ENCODE measurements at places on chromosomes 12 and 14.

GRCh38 chr14:68796418-68797101 lies 3.7 kb upstream of the ZFP36L1 start:
- DNase-seq: no peak

- DNase-seq: peak; percentile 27
Observed at GRCh38 chr12:117587631-117588287, 226.3 kb upstream of the NOS1 start.

GRCh38 chr12:103207936-103208335 lies 250.5 kb downstream of the ASCL1 start:
- no peak for DNase-seq

DNA sequence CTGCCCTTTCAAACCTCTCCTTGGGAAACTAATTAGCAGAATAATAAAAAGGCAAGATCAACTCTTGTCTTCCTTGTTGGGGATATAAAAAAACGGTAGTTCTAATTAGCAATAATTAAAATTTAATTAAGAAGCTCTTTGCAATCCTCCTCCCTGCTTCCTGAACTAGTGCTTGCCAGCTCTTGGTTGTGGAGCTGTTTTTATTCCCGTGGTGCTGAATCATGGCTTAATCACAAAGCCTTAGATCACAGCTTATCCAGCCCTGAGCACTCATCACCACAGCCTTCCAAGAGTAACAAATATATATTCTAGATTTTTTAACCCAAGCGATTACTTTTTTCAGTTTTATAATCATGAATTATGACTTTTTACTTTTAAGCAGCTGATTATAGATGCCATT lies 63.2 kb upstream of the INSM2 start:
- peak; percentile 7 for DNase-seq

- no peak for DNase-seq
Observed at GRCh38 chr12:104462325-104462724, 5.6 kb downstream of the CHST11 start.

DNA sequence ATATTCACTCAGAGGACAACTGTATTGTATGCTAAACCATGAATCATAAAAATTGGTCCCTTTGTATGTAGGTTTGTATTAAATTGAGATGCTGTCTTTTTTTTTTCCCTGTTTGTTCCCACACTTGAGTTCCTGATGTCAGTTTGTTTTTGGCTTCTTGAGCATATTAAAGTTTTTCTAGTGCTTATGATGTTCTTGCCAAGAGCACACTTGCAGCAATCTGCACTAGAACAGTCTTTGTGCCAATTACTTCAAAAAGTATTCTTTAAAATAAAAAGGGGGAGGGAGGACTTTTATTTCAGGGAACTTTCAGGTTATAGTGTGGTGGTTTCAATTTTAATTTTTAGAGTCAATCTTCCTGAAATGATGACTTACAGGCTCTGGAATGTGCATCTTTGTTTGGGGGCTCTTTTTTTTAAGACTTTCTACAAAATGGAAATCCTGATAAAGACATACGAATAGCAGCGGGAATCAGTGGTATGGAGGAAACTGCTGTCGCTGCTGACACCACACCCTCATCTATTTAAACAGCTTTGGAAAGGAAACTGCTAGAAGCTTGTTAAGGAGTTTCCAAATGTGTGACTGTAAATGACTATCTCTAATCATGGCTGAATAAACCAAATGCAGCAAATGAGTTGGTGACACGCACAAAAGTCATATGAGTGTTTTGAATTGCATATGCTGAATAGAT lies 188.6 kb downstream of the EGLN3 start:
- peak; percentile 53 for DNase-seq

GRCh38 chr12:32789916-32790315 lies 34.2 kb upstream of the YARS2 start:
- no peak for DNase-seq

GRCh38 chr14:62056789-62057188 lies 294.6 kb downstream of the SNAPC1 start:
- DNase-seq: no peak

GRCh38 chr12:92771001-92771400 lies 68.2 kb downstream of the PLEKHG7 start:
- no peak for DNase-seq

- DNase-seq: no peak
Observed at GRCh38 chr12:40254455-40255085, 29.8 kb downstream of the LRRK2 start.

- no peak for DNase-seq
Observed at GRCh38 chr14:51596488-51597117, 55.1 kb upstream of the FRMD6 start.

DNA sequence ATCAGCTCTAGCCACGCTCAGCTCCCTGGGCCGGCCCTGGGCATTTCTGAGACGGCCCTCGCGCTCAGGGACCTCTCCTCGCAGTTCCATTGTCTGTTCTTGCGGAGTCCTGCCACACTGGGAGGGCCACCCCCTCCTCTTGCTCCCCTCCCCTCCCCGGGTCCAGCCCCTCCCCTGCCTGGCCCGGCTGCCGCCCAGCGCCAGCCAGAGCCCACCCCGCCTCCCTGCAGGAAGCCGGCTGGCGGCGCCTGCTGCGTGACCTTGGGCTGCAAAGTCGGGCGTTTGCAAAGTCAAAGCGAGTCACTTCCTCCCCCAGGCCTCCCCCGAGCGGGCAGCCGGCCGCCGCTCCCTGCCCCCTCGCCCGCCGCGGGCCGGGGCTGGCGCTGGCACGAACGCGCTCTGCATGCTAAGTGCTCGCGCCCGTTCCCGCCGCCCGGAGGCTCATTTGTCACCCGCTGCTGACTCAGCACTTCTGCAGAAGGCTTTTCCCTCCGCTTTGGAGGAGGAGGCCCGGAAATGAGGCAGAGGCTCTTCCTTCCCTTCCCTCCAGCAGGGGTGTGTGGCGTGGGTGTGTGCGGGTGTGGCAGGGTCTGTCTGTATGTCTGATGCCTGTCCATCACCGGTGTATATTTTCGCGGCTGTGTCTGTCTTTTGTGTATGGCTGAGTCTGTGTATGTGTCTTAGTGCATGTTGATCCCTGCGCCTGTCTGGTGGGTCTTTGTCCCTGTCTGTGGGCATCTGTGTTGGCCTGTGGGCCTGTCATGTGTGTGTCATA lies 72.0 kb downstream of the IRF2BPL start:
- DNase-seq: peak; percentile 96

DNA sequence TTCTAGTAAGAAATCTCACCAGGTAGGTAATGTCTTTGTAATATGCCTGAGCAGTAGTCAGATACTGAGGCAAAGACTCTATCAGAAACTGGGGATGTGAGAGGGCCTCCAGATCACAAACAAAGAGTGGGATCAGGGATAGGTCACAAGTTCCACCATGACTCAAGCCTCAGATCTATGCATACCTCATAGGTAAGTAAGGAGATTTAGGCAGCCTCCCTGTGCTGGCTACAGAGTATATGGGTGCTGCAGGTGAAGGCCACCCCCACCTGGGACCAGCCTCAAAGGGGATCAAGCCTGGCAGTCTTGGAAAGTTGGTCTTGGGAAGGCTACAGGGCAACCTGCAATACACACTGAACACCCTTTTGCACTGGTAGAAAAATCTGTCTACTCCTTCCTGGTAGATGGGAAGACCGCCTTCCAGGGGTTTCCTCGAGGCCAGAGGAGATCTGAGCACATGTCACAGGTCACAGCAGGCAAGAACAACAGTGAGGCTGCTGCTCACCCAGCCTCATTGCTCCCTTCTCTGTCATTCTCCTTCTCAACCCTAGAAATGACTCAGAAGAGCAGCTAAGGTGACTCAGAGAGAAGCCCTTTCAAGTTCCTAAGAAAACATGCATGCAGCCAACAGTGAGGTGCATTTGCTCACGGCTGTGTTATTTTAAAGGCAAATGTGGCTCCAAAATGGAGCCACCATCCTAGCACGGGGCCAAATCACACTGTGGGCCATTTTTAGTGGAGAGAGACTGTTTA lies 143.4 kb upstream of the CDKN3 start:
- no peak for DNase-seq

GRCh38 chr12:126770188-126770587 lies 1496.8 kb upstream of the TMEM132C start:
- no peak for DNase-seq

DNA sequence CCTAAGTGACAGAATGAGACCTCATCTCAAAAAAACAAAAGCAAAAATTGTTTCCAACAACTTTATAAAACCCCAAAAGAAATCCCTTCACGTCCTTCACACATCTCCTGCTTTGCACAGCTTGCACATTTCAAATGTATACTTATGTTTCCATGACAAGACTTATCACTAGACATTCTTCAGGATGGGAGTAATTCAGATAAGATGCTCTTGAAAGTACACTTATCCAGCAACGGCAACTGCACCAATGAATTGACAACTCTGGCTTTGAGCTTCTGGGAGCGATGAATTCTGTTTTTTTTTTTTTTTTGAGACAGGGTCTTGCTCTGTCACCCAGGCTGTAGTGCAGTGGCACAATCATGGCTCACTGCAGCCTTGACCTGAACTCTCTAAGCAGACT lies 30.8 kb upstream of the AKAP5 start:
- no peak for DNase-seq

- no peak for DNase-seq
Observed at GRCh38 chr14:21991130-21991529, 317.5 kb upstream of the OR4E1 start.

GRCh38 chr14:86802726-86803125 lies 1190.3 kb downstream of the GALC start:
- no peak for DNase-seq

GRCh38 chr14:101817501-101818001 lies 56.0 kb downstream of the PPP2R5C start:
- DNase-seq: no peak

GRCh38 chr12:26741584-26742227 lies 91.3 kb downstream of the ITPR2 start:
- DNase-seq: no peak

DNA sequence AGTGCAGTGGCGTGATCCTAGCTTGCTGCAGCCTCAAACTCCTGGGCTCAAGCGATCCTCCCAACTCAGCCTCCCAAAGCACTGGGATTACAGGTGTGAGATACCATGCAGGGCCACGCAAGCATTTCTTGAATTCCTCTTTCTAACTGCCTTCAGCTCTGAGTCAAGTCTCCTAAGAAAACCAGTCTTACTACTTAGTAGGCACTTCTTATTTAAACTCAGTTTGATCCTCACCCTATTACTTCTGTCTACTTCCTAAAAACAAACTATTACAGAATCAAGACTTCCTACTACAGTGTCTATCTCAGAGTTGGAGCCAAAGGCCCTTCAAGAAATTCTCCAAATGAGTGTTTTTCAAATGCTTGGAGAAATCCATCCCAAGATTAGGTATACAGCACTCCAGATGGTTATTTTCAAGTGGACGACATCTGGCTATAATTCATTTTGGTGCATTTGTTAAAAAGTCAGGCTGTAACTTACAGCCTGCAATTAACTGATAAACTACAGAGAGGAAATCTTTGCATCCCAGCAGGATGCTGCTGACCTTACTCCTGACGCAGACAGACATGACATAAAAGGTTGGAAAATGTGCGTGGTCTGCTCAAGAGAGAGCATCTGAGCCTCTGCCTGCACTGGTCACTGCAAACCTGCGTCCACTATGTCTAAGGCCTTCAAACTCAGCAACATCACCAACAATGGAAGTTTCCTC lies 34.7 kb downstream of the SSH1 start:
- no peak for DNase-seq

- DNase-seq: no peak
Observed at GRCh38 chr12:108151533-108152169, 22.6 kb downstream of the WSCD2 start.

GRCh38 chr12:120999191-121000120 lies 16.8 kb downstream of the C12orf43 start:
- DNase-seq: no peak

DNA sequence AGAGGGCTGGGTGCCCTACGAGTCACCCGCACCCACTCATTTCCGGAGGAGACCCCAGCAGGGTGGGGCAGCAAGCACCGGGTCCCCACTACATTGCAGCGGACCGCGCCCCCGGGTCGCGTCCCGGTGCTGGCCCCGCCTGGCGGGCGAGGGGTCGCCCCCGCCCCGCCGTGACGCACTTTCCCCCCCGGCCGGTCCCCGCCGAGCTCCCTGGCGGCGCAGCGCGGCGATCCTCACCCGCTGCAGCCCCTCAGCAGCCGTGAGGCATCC lies 106.1 kb downstream of the PRICKLE1 start:
- DNase-seq: peak; percentile 69

- DNase-seq: no peak
Observed at GRCh38 chr12:42855362-42855950, 265.9 kb upstream of the PRICKLE1 start.

DNA sequence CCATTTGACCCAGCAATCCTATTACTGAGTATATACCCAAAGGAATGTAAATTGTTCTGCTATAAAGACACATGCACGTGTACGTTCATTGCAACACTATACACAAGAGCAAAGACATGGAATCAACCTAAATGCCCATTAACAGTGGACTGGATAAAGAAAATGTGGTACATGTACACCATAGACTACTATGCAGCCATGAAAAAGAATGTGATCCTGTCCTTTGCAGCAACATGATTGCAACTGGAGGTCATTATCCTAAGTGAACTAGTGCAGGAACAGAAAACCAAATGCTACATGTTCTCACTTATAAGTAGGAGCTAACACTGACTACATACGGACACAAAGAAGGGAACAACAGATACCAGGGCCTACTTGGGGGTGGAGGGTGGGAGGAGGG lies 45.7 kb upstream of the VRK1 start:
- DNase-seq: no peak

GRCh38 chr12:116138364-116138763 lies 139.1 kb downstream of the MED13L start:
- DNase-seq: peak; percentile 81

- no peak for DNase-seq
Observed at GRCh38 chr12:81166790-81167189, 88.9 kb downstream of the ACSS3 start.

- peak; percentile 95 for DNase-seq
Observed at GRCh38 chr12:45234139-45234865, 18.4 kb downstream of the ANO6 start.

DNA sequence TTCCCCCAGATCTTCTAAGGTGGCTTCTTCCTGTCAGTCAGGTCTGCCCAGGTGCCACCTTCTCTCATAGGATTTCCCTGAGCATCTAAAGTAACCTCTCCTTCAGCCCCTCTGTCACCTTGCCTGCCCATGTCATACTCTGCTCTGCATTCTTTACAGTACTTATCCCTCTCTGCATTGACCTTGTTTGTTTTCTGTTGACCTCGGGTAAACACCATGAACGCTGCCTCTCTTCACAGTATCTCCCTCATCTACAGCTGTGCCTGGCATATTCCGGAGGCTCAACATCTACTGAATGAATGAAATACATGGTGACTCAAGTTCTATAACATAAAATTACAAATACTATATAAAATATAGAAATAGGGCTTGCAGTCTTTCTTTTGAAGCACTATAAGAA lies 10.1 kb upstream of the PPM1A start:
- DNase-seq: no peak

DNA sequence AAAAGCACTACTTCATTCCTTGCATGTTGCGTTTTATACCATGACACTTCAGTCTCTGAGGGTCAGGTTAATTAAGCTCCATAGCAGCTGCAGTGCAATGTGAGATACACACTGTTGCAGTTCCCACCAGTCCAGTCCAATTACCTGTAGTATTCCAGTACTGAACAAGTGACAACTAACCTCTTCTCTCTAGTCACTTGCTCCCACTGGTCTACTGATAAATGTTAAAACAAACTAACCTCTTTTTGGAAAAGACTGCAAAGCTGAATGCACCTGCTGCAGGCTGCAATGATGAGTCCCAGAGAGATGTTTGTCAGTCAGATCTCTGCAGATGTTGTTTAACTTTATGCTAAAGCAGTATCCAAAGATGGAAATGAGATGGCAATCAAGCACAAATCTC lies 7.9 kb downstream of the NOVA1 start:
- DNase-seq: no peak

- no peak for DNase-seq
Observed at GRCh38 chr14:29885988-29886387, 41.7 kb downstream of the PRKD1 start.

GRCh38 chr14:106277503-106277902 lies 751.1 kb downstream of the TMEM121 start:
- DNase-seq: no peak
